ENCODE measurements at places on chromosomes 7 and 10.

- peak; percentile 60 for DNase-seq
Observed at GRCh38 chr10:60733826-60734225, 44.5 kb upstream of the CDK1 start.

DNA sequence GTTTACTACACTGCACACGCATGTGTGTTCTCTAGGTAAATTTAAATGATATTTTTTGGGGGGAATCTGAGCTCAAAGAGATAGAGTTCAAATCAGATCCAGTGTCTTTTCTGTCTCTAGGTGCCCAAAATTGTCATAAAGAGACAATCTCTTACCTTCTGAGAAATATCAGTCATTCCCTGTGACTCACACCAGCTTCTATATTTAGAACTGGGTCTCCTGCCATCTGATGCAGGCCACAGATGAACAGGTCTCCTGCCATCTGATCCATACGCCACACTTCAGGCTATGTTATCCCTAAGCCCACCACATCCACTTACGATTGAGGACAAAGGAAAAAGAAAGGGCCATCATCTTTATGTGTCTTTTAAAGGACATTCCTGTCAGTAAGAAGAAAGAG, 136.3 kb upstream of the LAMB4 start:
- peak; percentile 17 for DNase-seq

- no peak for DNase-seq
Observed at GRCh38 chr7:128928159-128928813, 9.4 kb upstream of the IRF5 start.

DNA sequence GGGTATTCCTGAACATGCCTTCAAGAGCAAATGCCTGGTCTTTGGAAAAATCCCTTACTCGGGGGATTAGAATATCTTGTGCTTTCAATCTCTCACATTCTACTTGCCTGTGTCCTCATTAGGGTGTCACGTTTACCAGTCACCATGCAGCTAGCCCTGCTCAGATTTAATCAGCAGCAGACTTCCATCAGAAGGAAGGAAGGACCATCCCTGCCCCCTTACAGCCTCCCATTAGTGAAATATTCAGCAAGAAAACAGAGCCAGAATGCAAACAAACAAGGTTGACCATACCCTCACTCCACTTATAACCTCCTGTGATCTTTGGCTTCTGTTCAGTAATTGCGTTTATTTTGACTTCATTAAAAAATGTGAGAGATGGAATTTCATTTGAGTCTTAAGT, 208.6 kb downstream of the CXCL12 start:
- peak; percentile 37 for DNase-seq

- DNase-seq, result no peak
Observed at GRCh38 chr7:33420311-33420940, 291.1 kb downstream of the BBS9 start.

DNA sequence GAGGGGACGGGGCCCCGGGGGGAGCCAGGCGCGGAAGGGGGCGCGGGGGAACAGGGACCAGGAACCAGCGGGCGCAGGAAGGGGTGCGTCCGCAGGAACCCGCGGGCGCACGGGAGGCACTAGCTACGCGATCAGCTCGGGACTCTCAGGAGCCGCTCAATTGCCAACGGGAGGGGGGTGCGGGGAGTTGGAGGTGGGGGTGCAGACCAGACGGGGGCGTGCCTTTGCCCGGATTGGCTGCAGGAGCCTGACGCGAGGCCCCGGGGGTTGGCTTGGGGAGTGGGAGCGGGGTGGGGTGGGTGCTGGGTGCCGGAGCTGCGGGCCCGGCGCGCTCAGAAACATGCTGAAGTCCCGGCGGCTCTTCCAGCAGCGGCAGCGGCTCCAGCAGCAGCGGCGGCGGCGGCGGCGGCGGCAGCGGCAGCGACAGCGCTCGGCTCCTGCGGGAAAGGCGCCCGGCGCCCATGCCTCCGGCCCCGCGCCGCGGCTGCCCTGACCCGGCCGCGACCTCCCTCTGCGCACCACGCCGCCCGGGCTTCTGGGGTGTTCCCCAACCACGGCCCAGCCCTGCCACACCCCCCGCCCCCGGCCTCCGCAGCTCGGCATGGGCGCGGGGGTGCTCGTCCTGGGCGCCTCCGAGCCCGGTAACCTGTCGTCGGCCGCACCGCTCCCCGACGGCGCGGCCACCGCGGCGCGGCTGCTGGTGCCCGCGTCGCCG, at the start of gene ADRB1:
ADRB1 (plus strand) TSS at position 335 of the 715 bp plus-strand sequence; CDS start at position 602, 267 bp downstream.
- DNase-seq, result peak; percentile 70

DNA sequence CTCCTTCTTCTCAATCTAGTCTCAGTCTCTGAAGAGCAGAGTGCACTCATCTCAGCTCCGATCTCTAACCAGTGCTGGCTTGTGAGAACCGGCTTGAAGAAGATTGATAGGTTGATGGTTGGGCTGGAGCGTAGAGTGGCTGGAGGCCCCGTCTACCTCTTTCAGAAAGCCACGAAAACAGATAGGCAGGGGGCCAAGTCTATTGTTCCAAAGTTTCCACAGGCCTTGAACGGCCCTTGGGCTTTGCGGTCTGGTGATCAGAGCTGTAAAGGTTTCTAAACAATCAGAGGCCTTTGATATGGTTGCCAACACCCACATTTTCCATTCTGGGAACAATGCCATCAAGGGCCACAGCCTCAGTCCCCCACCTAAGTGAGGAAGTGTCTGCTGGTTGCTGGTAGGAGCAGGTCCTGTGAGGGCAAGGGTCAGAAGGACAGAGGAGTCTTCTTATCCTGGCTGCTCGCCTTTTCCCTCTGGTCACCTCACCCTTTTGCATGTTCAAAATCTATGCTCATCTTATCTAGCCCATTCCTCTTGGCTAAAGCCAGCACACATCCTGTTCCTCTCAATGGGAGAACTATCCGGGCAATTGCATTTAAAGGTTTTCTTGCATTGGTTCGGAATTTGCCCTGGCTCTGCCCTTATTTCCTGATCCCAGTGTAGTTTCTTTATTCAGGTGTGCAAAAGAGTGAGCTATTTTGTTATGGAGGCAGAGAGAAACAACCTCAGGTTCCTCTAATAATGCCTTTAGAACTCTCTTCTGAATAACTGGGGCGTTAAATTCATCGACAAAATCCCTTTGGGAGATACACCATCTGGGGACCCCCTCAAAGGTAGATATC, 70.3 kb upstream of the KMT2E start:
- DNase-seq, result peak; percentile 93

GRCh38 chr10:80144067-80144695, 11.7 kb downstream of the PLAC9 start:
- peak; percentile 72 for DNase-seq
